ENCODE measurements at places on chromosomes 2 and 18. TPM values are rescaled to one million over a fixed set of nuclear protein-coding genes. Genes with fewer than 3 reads are reported as not detected.

- no peaks in the 10 kb centered on the region for H3K27me3 ChIP-seq
- no peaks in the 10 kb centered on the region for H3K4me1 ChIP-seq
- no peaks in the 10 kb centered on the region for H3K36me3 ChIP-seq
- no peak for DNase-seq
- no peak overlapping the region for H3K4me3 ChIP-seq
- H3K27ac ChIP-seq: no peak overlapping the region
Observed at GRCh38 chr2:142687075-142687474, 190.4 kb upstream of the KYNU start.

- no peak overlapping the region for H3K4me3 ChIP-seq
- no peaks in the 10 kb centered on the region for H3K27me3 ChIP-seq
- no peak overlapping the region for H3K27ac ChIP-seq
- peaks cover 11% of the 10 kb centered on the region for H3K36me3 ChIP-seq
- peaks cover 25% of the 10 kb centered on the region for H3K4me1 ChIP-seq
- no peak for DNase-seq
Observed at GRCh38 chr2:65116645-65117044, 13.3 kb downstream of the RAB1A start.

CYRIA gene
- total RNA-seq: 1.4 TPM

GRCh38 chr2:112019569-112019982 lies 35.5 kb upstream of the TMEM87B start:
- no peak for DNase-seq
- no peaks in the 10 kb centered on the region for H3K4me1 ChIP-seq
- no peak overlapping the region for H3K4me3 ChIP-seq
- H3K36me3 ChIP-seq: no peaks in the 10 kb centered on the region
- H3K27me3 ChIP-seq: peaks cover 22% of the 10 kb centered on the region

DNA sequence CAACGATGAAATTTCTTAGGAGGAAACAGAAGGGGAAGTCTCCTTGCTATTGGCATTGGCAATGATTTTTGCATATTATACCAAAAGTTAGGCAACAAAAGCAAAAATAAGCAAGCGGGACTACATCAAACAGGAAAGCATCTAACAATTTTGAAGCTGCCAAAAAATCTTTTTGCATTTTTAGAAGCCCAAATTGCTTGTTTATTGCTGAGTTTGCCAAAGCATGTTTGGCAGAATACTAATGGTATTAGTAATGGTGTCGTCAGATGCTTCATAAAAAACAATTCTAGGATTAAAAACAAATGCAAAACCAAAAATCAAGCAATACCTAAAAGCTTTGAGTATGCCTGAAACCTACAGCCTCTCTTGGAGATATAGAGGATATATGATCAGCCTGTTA lies 80.0 kb downstream of the GALR1 start:
- no peak overlapping the region for H3K4me3 ChIP-seq
- H3K4me1 ChIP-seq: no peaks in the 10 kb centered on the region
- no peaks in the 10 kb centered on the region for H3K36me3 ChIP-seq
- H3K27me3 ChIP-seq: peaks cover 14% of the 10 kb centered on the region
- DNase-seq: no peak

DNA sequence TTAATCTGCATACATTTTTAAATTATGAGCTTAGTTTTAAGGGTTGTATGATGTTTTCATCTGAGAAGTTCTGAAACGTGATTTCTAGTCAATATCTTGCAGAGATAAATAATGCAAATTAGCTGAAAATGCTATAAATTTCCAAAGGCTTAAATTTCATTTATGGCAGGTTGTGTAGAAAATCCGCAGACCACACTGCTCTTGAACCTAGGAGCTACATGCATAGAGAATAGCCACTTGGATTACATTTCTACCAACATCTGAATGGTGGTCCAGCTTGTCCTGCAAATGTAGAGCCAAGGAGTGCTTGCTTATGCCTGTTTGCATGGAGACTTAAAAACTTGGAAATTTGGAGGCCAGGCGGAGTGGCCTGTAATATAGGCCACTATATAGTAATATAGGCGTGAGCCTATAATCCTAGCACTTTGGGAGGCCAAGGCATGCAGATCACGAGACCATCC lies 6.8 kb downstream of the MAT2A start:
- no peak overlapping the region for H3K4me3 ChIP-seq
- H3K27me3 ChIP-seq: no peaks in the 10 kb centered on the region
- DNase-seq: no peak
- H3K4me1 ChIP-seq: peaks cover 25% of the 10 kb centered on the region
- H3K36me3 ChIP-seq: peaks cover 42% of the 10 kb centered on the region

GRCh38 chr2:76958749-76959148 lies 563.4 kb downstream of the LRRTM4 start:
- no peaks in the 10 kb centered on the region for H3K36me3 ChIP-seq
- no peaks in the 10 kb centered on the region for H3K27me3 ChIP-seq
- DNase-seq: no peak
- H3K27ac ChIP-seq: no peak overlapping the region
- no peaks in the 10 kb centered on the region for H3K4me1 ChIP-seq

DNA sequence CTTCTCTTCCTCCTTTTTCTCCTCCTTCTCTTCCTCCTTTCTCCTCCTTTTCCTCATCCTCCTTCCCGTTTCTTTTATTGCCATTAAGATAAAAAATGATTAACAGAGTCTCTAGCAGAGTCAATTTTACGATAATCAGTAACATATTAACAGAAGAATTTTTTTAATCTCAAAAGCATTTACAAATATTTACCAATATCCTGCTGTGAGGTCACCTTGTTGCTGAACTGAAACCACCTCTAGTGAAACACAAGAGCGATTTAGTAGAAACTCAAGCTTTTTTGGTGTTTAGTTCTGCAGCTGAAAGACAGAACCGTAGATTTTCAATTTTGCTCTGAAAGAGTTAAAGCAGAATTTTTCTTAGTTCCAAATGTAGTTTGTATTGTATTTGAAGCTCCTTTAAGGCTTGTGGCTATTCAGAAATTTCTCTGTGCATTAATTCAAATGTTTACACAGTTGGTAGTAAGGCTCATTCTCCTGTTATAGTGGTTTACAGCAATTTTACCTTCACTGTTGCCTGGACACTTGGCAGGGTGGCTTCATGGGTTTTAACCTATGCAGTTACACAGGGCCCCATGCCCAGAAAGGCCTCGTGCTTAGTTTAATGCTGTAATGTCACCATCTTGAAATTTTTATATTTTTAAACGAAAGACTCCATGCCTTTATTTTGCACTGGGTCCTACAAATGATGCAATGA lies 1106.6 kb upstream of the FAM98A start:
- DNase-seq: no peak
- no peaks in the 10 kb centered on the region for H3K4me1 ChIP-seq
- no peaks in the 10 kb centered on the region for H3K36me3 ChIP-seq
- no peak overlapping the region for H3K4me3 ChIP-seq

ATP6V1B1 gene
- not detected for total RNA-seq

- peak overlapping the region; percentile 81 for H3K4me3 ChIP-seq
- peaks cover 32% of the 10 kb centered on the region for H3K4me1 ChIP-seq
- peaks cover 12% of the 10 kb centered on the region for H3K36me3 ChIP-seq
- H3K27ac ChIP-seq: no peak overlapping the region
- no peak for DNase-seq
Observed at GRCh38 chr2:24918326-24919036, 1.6 kb downstream of the ADCY3 start.

FAM124B gene
- 0.17 TPM for total RNA-seq

DNA sequence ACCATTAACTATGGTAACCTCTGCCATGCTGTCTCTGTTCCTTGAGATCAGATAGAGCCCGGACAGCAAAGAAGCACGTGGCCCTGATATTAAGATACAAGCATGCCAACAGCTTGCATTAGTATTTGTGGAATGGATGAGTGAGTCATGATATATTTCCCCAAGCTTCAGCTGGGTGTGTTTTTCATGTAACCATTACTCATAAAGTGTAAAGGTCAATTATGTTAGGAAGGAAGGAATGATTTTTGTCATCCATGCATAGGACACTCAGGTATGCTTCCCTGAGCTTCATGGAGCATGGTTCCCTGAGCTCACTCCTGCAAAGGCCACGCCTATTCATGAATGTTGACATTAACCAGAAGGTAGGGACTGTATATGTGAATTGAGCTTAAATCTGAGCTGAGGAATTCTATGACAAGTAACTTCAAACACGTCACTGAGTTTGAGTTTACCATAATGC lies 74.6 kb downstream of the ARL4C start:
- H3K4me1 ChIP-seq: peaks cover 59% of the 10 kb centered on the region
- no peaks in the 10 kb centered on the region for H3K27me3 ChIP-seq

KCNIP3 gene
- total RNA-seq: not detected

- no peak overlapping the region for H3K4me3 ChIP-seq
- DNase-seq: no peak
- no peaks in the 10 kb centered on the region for H3K27me3 ChIP-seq
- H3K36me3 ChIP-seq: no peaks in the 10 kb centered on the region
Observed at GRCh38 chr18:47081578-47081977, 46.2 kb upstream of the ELOA2 start.

- no peak overlapping the region for H3K4me3 ChIP-seq
- no peaks in the 10 kb centered on the region for H3K27me3 ChIP-seq
- H3K4me1 ChIP-seq: no peaks in the 10 kb centered on the region
- no peaks in the 10 kb centered on the region for H3K36me3 ChIP-seq
- no peak for DNase-seq
Observed at GRCh38 chr2:19028587-19029375, 329.6 kb downstream of the OSR1 start.

DNA sequence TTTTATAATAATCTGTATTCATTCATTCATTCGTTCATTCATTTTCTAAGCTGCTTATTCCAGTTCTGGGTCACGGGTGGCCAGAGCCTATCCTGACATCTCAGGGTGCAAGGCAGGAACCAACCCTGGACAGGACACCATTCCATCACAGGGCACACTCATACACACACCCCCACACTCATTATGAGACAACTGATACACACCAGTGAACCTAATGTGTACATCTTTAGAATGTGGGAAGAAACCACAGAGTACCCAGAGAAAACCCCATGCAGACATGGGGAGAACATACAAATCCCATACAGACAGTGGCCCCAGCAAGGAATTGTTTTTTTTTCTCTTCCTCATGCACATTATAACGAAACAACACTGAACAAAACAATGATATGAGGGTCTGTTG lies 54.7 kb downstream of the RTN4 start:
- H3K4me3 ChIP-seq: no peak overlapping the region
- H3K27ac ChIP-seq: no peak overlapping the region
- H3K4me1 ChIP-seq: peaks cover 24% of the 10 kb centered on the region
- DNase-seq: no peak
- peaks cover 9% of the 10 kb centered on the region for H3K36me3 ChIP-seq

VWC2L gene
- not detected for total RNA-seq

ESPNL gene
- 0.09 TPM for total RNA-seq

DNA sequence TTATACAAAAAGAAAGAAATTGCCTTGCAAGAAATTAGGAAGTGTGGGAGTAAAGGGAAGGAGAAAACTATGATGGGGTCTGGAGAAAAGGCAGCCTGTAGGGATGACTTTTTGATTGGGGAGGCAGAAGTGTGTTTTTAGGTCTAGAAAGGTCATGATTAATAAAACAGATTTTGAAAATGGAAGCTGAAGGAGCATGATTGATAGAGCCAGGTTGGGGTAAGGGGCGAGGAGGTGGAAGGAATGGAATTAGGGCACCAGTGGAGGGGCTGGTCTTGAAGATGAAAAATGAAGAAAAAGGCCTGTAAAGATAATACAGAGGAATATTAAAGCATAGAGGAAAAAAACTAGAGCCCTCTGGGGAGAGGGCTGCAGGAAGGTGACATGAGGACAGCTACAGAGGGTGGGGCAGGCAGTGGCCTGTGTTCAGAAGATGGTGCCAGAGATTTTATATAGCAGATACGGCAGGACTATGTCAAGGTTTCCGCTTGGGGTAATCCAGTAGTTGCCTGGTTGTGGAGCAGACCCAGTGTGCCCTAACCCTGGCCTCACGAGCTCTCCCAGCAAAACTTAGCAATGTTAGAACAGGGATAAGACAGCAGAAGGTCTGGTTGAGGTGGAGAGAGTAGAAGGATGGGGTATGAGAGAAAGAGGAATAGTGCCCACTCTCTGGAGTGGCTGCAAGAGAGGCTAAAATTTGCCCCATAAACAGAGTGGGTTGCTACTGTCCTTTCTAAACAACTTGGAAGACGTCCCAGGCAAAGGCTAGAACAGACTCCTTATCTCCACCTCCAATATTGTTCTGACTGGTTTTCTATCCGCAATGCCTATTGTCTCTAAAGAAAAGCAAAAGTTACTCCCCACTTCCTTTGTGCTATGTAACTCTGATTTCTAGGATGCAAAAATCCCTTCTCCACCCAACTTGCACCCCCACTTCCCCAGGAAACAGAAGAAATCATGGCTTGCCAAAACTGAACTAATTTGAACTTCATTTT lies 287.3 kb downstream of the AGPS start:
- no peaks in the 10 kb centered on the region for H3K36me3 ChIP-seq
- H3K4me1 ChIP-seq: no peaks in the 10 kb centered on the region
- DNase-seq: no peak
- H3K4me3 ChIP-seq: no peak overlapping the region
- H3K27me3 ChIP-seq: peaks cover 25% of the 10 kb centered on the region
- no peak overlapping the region for H3K27ac ChIP-seq

ALPG gene
- total RNA-seq: not detected

DNA sequence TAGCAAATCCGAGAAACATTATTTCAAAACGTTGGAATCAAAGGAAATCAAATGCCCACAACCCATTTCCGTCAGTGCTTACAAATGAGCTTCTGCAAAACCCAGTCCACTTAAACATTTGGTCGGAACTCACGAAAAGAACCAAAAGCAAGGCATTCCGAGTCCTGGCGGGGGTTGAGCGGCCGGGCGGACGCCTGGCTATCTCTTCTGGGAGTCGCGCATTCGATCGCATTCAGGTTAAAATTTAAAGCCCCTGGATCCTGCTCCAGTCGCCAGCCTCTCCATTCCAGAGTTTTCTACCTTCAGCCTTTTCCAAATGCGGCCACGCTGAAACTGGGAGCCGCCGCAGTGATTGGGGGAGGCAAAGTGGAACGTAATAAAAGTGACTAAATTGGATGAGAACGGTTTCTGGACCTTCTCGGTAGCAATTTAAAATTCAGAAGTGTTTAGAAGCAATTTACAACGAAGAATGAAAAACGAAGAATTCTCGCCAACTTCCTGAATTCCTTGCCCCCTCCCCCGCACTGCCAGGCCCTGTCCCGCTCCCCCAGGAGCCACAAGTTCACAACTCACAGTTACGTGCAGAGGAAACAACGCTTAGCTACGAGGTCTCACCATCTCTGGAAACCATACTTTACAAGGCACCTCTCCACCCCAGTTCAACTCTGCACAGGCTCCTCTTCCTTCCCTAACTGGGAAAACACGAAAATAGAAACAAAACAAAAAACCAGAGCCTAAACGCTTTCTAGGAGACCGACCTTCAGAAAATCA lies 1.7 kb upstream of the GATA6 start:
- peaks cover 5% of the 10 kb centered on the region for H3K36me3 ChIP-seq
- peak; percentile 36 for DNase-seq
- H3K4me1 ChIP-seq: peaks cover 19% of the 10 kb centered on the region
- H3K27me3 ChIP-seq: peaks cover 75% of the 10 kb centered on the region
- peak overlapping the region; percentile 13 for H3K4me3 ChIP-seq

- H3K4me3 ChIP-seq: peak overlapping the region; percentile 48
- H3K4me1 ChIP-seq: peaks cover 5% of the 10 kb centered on the region
- no peak overlapping the region for H3K27ac ChIP-seq
- no peak for DNase-seq
- no peaks in the 10 kb centered on the region for H3K27me3 ChIP-seq
Observed at GRCh38 chr2:43032213-43033015, 194.0 kb downstream of the ZFP36L2 start.

Measured in activated naive CD8-positive, alpha-beta T cell treated with anti-CD3 and anti-CD28 coated beads, Interleukin-2, amount 10 ng/mL, durations not matched to agents 7 days and 5 days (primary cell).